AML-193 (cell line): ENCODE measurements at places on chromosomes 7 and 10.

GRCh38 chr7:34061149-34061548 is 155.8 kb downstream of the BMPER start:
- no peak for DNase-seq

DNA sequence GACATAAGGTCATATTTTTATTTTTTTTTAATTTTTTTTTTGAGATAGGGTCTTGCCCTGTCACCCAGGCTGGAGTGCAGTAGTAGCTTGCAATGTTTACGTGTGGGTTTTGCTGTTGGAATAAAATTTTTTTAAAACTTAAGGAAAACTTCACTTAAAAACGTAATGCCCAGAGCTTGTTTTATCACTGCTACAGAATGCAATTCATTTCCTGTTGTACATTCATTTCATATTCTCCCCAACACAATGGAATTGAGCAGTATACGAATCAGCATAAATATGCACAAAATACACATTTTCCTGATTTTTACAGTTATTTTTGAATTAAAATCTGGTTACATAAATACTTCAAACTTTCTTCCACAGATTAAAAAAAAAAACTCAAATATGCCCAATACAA is 40.3 kb downstream of the RSU1 start:
- DNase-seq, result no peak

GRCh38 chr10:23478570-23478969 is 39.7 kb downstream of the OTUD1 start:
- no peak for DNase-seq

- DNase-seq, result no peak
These were observed 7.6 kb downstream of the ZRANB1 start for GRCh38 chr10:124949543-124949942.

GRCh38 chr7:131640686-131641085 is 84.3 kb upstream of the PODXL start:
- no peak for DNase-seq

DNA sequence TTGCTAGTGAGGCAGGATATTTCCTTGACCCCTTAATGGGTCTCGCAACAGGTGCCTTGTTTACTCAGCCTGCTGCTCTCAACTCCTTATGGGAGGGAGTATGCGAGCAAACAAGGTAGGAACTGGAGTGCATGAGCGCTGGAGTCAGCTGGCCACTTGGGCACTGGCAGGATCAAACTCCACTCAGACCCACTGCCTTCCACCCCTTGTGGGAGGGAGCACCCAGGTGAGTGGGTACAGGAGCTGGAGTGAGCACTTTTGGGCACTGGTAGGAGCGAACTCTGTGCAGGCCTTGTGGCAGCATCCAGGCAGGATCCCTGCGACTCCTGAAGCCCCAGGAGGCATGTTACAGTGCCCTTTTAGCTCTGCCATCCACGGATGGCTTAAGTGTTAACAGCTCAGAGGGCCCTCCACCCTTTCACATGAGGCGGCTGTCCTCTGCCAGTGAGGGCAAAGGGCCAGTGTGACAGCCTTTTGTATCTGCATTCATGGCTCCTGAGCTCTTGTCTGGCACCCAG is 123.2 kb downstream of the ST7 start:
- no peak for DNase-seq

DNA sequence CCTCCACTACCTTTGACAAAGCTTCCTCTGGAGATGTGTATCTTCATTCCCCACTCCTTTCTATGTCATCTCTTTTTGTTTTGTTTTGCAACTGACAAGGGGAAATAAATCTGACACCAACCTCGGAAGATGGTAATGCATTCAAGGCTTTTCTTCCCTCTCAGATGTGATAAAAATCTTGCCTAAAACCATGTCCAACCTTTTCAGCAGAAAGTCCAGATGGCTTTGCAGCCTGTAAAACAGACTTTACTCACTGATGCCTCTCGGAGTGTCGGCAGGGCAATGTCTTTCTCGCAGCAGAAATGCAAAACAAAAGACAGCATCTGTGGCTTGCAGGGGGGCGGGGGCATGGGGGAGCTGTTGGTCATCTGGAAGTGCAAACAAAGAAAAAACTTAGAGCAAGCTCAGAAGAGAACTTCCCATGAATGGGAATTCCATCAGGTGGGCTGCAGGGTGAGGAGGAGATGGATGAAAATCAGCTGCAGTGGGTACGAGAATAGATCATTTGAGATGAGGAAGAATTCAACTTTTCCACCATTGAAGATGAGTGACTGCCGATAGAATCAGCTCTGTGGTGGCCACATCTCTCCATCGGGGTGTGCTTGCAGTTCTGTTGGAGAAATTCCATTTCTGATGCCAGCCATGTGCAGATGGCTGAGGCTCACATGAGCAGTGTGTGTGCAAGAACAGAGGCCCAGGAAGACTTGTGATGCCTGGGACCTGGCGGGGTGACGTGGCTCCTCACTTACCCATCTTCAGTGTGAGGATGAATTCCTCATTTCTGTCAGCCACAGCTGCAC is 237.7 kb downstream of the WDR37 start:
- DNase-seq, result no peak

DNA sequence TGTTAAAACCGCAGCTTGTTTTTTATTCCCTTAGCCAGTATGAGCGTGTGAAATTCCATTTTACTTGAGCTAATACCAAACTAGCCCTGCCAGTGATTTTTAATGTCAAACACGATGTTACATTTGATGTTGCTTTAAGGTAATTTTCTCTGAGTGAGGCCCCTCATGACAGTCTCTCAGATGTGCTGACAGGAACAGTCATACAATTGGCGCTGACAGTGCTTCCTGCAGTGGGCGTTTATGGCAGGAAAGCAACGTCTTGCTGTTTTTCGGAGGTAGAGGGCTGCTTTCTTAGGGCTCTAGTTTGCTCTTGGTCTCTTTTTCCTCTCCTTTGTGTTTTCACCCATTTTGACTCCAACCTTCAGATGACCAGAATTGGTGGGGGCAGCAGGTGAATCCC is 19.3 kb downstream of the PON1 start:
- no peak for DNase-seq

DNA sequence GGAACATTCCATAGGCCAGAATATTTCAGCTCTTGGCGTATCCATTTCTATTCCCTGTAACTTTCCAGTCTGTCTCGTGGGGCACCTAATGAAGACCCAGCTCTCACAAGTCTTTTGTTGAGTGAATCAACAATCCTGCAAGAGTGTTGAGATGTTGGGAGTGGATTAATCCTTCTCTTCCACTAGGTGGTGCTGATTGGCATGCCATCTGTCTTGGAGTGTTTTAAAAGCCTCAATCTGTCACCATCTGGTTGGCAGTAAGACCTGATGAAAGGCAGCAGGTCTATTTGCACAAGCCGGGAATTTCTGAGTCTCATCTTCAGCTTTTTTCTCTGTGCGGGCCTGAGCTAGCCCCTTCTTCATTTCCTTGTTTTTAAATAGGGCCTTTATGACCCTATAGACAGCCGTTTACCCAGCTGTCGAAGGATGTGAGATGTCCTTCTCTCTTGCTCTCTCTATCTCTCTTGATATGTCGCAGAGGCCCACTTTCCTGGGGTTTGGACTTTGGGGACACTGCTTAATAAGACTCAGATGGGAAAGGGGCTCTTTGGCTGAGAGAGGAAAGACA is 180.5 kb downstream of the ZNF365 start:
- DNase-seq, result peak; percentile 48

DNA sequence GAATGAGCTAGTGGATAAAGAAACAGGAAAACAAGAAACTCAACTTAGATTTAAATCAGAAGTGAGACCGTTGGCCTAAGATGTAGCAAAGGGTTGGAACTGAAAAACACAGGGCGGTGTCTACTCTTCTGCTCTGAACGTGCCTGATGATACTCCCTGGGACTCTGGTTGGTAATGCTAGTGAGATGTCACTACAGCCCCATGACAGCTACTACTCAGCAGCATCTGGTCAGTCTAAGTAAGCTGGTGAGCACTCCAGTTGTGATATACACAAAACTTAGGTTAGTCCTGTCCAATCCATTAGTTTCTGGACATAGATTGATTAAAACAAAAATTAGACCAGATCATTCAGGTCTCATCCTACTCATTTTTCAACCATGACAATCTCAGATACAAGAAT is 15.4 kb downstream of the MYPN start:
- DNase-seq, result no peak

DNA sequence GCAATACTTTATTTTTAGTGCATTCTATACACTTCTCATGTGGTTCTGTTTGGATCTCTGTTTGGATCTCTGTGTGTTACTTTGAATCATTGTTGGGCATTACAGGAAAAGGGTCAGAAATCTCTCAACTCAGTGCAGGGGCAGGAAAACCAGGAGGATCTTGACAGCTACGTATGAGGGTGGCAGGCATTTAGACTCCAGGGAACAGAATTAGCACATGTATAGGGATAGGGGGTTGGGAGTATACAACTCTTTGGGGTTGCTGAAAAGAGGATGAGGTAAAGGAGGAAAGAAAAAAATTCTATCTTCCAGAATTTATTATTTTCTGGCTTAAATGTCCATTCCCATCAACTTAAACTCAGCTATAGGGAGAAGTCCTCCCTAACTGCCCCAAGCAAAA is 59.4 kb upstream of the MKI67 start:
- DNase-seq, result no peak

GRCh38 chr7:70571403-70571934 is 560.5 kb upstream of the GALNT17 start:
- DNase-seq, result no peak

- DNase-seq, result no peak
These were observed 937.7 kb downstream of the SORCS1 start for GRCh38 chr10:106226828-106227227.

- no peak for DNase-seq
These were observed 1.2 kb downstream of the HOXA11 start for GRCh38 chr7:27183682-27184336.

- no peak for DNase-seq
These were observed at the start of gene SLC26A4 for GRCh38 chr7:107660381-107661080. Gene SLC26A4 (plus strand): TSS chr7:107660828. CDS start chr7:107661642, 814 bp downstream.

- no peak for DNase-seq
These were observed 153.8 kb downstream of the GNAI1 start for GRCh38 chr7:80288175-80289122.
